ENCODE measurements at places on chromosomes 16 and 17. TPM values are rescaled to one million over a fixed set of nuclear protein-coding genes. Genes with fewer than 3 reads are reported as not detected.

- DNase-seq, result no peak
Measured at GRCh38 chr17:21024024-21024423, 18.8 kb downstream of the USP22 start.

DNA sequence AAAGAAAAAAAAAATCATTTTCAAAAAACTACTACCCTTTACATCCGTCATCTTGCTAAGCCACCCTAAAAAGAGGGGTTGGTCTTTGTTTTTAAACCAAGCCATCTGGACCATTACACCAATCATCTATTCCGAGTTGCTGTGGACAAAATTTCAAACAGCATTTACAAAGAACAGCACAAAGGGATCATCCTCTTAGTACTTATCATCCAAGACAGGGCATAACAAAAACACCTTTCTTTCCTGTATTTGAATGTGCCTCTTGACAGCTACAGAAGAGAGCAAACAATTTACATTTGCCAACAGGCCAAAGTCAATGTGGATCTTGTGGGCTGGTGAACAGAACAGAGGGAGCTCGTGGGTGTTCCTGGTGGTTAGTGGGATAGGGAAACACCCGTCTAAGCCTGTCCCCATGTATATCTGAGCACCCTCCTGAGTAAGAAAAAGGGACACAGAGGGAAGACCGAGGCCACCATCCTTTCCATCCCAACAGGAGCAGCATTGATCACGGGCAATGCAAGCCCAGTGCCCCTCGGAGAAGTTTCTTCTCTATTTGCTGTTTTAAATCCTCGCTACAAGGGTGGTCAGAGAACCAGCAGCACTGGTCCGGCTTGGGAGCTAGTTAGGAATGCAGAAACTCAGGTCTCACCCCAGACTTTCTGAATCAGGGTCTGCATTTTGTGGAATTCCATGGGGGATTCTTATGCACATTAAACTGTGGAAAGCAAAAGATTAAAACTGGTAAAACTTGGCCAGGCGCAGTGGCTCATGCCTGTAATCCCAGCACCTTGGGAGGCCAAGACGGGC, 1.9 kb downstream of the SLC39A11 start:
- no peak for DNase-seq

ADAD2 gene
- not detected for total RNA-seq

ELMO3 gene
- total RNA-seq, result 2.1 TPM

GRCh38 chr17:6085812-6086211, 15.6 kb downstream of the WSCD1 start:
- no peak for DNase-seq

- DNase-seq, result no peak
Measured at GRCh38 chr16:12395268-12395667, 408.4 kb downstream of the CPPED1 start.

- DNase-seq, result peak; percentile 95
Measured at GRCh38 chr17:58755577-58756245, at the start of gene PPM1E. PPM1E (plus strand) TSS chr17:58755854.

NPB gene
- total RNA-seq, result 0.96 TPM

- DNase-seq, result no peak
Measured at GRCh38 chr17:63843910-63844677, 1.6 kb upstream of the SMARCD2 start.

DNA sequence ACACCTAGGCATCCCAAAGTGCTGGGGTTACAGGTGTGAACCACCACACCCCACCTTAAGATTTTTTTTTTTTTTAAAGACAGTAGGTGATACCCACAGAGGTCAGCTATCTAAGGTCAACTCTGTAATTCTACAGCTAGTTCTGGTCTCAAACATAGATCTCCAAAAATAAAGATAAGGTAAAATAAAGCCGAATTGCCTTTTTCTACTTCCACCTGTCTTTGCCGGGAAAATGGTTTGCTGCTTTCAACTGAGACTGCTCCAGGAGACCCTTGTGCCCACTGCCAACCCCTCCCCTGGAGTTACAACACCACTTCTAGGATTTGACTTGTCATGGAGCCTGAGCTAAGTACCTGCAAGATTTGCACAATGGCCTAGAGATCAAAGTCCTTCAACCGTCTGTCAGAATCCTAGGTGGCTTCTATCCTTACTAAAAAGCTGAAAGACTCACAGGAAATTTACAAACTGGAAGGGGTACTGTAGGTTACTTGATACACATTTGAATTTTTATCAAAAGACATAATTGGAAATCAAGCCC, 4.7 kb upstream of the CNOT1 start:
- DNase-seq, result no peak

GRCh38 chr16:88830258-88830657, 18.5 kb upstream of the APRT start:
- no peak for DNase-seq

GRCh38 chr16:12300945-12301500, 324.5 kb downstream of the SNX29 start:
- DNase-seq, result no peak

DNA sequence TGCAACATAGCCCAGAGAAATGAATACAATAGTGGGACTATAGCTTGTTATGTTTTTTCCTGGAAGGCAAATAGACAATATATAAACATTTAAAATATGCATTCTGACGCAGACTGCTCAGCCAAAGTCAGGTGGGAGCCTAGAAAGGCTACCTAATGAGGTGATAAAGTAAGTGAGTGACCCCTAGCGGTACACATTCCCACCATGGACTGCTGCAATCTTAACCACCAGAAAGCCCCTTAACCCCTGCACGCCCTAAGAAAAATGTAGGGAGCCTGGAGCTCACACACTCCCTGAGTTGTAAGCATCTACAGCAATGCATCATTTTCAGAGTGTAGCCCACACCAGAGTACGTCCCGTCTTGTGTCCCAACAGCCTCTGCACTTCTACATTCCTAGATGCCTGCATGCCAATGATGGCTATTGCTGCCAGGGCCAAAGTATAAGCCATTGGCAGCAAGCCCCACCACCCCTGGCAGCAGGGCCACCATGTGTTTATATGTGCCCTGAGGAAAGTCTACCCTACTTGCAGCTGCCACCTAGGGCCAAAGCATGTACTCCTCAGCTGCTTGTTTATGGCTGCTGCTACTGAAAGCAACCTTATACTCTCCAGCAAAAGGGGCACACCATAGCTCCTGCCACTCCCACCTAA, 127.6 kb downstream of the KIF2B start:
- DNase-seq, result no peak

GRCh38 chr16:70578035-70578434, 54.4 kb downstream of the SF3B3 start:
- no peak for DNase-seq
